Type B pancreatic cell (in vitro differentiated cells): ENCODE measurements at places on chromosomes 5 and 9. TPM values are rescaled to one million over a fixed set of nuclear protein-coding genes. Genes with fewer than 3 reads are reported as not detected.

CDO1 gene
- 4.4 and 27.9 TPM in 2 replicates for total RNA-seq

OBP2A gene
- total RNA-seq: not detected in 2 replicates

TIMD4 gene
- not detected in 2 replicates for total RNA-seq

TAF11L5 gene
- not detected in 2 replicates for total RNA-seq

GRCh38 chr9:131678499-131679111 lies 61.3 kb downstream of the RAPGEF1 start:
- no peak for DNase-seq

DNA sequence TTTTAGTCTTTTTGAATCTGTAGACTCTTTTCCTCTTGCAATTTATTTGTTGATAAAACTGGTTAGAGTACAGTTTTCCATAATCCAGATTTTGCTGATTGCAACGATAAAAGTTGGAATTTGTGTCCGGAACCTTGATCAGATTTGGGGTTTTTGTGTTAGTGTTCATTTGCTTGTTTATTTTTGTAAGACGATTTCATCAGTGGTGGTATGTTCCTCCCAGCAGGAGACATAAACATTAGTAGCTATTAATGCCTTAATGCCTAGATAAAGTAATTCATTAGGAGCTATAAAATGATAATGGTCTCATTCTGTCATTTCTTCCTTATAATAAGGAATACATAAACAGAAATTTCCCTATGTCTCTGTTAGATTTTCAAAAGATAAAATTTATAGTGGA lies 21.3 kb downstream of the RPS6 start:
- DNase-seq: no peak

GRCh38 chr5:1856596-1857255 lies 26.0 kb downstream of the IRX4 start:
- no peak for DNase-seq

GRCh38 chr5:103774721-103775120 lies 212.1 kb upstream of the NUDT12 start:
- no peak for DNase-seq

DNA sequence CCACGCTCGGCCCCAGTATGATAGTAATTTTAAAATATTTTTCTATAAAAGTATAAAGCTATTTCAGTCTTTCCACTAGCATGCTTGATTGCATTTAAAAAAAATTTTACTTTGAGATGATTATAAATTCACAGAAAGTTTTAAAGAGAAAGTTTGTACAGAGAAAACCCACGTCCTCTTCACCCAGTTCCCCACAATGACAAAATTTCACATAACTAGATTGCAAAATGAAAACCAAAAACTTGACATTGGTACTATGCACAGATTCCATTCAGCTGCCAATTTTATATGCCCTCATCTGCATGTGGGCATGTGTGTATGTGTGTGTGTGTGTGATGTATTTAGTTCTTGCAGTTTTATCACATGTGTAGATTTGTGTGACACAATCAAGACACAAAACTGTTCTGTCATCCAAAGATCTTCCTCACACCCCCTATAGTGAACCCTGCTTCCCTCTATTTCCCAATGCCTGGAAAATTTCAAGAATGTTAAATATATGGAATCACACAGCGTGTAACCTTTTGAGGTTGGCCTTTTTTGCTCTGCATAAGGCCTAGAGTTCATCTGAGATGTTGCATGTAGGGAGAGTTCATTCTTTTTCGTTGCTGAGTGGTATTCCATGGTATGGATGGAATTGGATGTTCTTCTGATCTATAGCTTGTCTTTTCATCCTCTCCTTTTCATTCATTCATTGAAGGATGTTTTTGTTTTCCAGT lies 56.9 kb upstream of the BARHL1 start:
- DNase-seq: no peak

DNA sequence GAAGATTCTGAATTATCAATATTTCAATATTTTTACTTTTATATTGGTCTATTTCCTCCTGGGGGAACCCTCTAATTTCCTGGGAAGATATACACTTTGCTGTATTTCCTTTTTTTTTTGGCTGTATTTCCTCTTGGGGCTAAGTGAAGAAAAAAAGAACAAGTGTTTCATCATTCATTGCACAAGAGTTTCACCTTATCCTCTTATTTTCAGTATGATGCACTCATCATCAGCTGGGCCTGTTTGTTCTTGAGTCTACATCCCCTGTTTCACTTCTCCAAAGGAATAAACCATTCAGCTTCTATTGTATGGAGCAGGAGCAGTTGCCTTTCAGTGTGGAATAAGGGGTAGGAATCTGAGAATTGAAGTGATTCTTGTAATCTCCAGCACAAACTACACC lies 210.8 kb downstream of the FAM170A start:
- DNase-seq: no peak

GRCh38 chr9:120856700-120857099 lies 14.0 kb upstream of the PSMD5 start:
- no peak for DNase-seq

DNA sequence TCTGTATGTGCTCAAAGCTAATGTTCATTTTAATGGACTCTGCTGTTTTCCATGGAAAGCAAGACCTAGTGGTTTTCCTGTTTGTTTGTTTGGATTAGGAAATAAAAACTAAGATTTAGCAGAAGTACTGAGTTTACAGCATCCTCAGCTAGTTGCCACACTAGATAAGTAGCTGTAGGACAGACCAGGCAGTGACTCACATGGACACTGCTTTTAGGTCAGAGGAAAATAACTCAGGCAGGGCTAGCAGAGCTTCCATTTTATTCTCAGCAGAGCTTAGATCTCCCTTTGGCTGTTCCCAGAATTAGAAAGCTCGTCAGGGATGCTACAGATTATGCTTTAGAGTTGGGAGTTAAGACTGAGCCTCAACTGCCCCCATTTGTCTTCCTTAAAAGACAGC lies 204.4 kb downstream of the SH3GL2 start:
- no peak for DNase-seq

DNA sequence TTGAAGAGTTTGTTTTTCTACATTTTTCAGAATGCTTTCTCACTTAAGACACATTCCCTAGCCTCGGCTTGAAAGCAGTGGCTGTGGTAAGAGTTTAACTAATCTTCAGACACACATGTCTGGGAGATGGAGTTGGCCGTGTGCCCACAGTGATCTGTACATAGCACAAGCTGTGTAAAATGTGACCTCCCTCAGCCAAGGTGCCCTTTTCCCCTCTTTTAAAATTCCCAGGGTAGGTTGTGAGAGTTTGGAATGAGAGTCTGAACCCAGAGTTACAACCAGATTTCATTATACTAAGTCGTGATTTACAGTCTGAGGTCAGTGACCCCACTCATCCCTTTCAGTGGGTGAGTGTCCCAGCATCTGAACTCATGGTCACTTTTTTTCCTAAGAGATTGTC lies 230.4 kb downstream of the DOCK8 start:
- no peak for DNase-seq
